Stimulated activated CD8-positive, alpha-beta memory T cell treated with anti-CD3 and anti-CD28 coated beads, Interleukin-15, amount 100 ng/mL, for 24 hours (primary cell): ENCODE measurements at places on chromosomes 2 and 18.

DNA sequence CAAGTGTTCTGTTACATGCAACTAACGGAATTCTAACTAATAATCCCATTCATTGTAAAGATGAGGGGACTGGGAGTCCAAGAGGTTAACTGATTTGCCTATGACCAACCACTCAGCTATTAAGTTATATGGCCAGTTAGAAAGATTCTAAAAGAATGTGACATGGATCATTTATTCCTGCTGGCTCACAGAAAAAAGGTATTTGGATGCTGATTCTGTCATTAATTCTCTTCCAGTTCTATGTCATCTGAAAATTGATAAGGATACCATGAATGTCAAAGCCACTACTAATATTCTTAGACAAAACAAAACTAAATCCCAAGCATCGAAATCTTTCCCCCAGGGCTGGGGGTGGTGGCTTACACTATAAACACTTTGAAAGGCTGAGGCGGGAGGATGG lies 41.2 kb upstream of the GORASP2 start:
- DNase-seq: no peak

- no peak for DNase-seq
Measured at GRCh38 chr2:26735883-26736588, 28.0 kb upstream of the SLC35F6 start.

GRCh38 chr18:41993151-41993550 lies 38.1 kb downstream of the PIK3C3 start:
- no peak for DNase-seq

DNA sequence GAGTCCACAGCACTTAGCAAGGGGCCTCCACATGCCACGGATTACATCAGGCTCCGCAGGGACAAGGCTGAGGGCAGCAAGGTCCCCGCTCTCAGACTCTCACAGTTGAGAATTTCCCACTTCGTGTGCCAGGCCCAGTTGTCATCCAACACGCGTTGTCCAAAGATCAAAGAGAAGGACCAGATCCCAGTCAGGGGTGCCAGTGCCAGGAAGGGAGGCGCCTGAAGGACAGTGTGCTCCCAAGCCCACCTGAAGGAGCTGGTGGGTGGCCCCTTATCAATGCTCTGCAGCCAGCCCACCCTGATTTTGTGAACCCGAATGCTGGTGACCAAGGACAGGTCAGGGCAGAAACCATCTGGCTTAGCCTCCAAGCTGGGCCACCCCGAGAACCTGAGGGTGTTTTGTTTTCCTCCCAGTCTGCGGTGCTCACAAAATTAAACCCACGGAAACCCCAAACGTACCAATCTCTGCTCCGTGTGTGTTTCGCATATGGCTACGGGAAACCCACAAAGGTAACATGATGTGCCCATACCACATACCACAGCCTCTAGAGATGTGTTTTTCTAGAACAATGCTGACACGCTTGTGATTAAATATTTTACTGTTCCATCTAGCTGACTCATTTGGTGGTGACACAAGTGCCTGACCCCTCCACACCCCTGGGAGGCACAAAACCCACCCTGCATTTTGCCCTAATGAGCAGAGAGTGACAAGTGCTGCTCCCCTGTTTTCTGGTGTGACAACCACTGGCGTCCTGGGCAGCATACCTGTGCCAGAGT lies 24.5 kb downstream of the CRACDL start:
- DNase-seq: no peak

GRCh38 chr2:96145036-96145847 lies at the start of gene DUSP2:
DUSP2 (minus strand) TSS chr2:96145440; CDS start chr2:96145354, 86 bp downstream.
- DNase-seq: peak; percentile 83

GRCh38 chr2:239555571-239555905 lies 154.7 kb upstream of the HDAC4 start:
- DNase-seq: no peak

DNA sequence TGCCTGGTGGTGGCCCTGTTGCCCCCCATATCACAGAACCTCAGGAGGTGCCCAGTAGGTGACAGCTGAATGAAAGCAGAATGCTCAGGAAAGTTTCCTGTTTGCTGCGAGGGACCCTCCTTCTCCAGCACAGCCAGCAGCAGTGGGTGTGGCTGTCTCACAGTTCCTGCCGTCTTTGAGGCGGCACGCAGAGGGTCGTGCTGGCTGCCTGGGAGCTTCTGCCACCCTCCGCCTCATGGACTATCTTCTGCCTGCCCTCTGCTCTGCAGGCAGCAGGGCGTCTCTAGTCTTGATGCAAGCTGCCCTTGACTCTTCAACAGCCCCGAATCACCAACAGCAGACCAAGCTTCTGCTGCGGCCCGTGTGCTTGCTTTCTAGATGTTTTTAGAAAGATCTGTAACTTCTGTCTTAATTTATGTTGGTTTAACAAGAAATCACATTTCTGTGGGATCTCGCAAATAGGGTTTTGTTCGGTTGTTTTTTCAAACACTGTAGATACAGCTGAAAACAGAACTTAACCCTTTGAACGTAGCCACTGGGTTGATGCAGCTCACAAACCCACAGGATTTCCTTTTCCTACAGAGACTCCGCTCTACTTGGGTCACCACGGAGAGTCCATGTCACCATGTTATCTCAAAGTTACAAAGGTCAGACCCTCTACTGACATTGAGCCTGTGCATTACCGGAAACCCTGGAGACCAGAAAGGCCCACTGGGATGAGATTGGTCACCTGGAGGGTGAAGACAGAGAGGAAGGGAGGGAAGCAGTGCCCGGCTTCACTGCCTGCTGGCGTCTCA lies 144.9 kb downstream of the ACOXL start:
- no peak for DNase-seq

- no peak for DNase-seq
Measured at GRCh38 chr2:148978026-148978685, 60.3 kb upstream of the LYPD6B start.

DNA sequence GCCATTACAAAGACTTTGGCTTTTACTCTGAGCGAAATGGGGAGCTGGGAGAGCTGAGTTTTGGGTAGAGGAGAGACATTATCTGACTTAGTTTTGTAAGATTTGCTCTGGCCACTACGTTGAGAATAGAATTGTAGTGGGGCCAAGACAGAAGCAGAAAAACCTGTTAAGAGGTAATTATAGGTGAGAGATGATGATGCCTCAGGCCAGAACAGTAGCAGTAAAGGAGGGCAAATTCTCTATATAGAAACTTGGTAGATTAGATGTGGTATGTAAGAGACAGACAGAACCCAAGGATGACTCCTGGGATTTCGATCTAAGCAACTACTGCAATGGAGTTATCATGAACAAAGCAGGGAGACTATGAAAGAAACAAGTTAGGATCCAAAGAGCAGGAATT lies 17.4 kb upstream of the CREB1 start:
- DNase-seq: no peak

- no peak for DNase-seq
Measured at GRCh38 chr2:166432331-166432730, 56.6 kb upstream of the SCN9A start.

GRCh38 chr2:15142069-15142689 lies 419.0 kb downstream of the NBAS start:
- peak; percentile 21 for DNase-seq

DNA sequence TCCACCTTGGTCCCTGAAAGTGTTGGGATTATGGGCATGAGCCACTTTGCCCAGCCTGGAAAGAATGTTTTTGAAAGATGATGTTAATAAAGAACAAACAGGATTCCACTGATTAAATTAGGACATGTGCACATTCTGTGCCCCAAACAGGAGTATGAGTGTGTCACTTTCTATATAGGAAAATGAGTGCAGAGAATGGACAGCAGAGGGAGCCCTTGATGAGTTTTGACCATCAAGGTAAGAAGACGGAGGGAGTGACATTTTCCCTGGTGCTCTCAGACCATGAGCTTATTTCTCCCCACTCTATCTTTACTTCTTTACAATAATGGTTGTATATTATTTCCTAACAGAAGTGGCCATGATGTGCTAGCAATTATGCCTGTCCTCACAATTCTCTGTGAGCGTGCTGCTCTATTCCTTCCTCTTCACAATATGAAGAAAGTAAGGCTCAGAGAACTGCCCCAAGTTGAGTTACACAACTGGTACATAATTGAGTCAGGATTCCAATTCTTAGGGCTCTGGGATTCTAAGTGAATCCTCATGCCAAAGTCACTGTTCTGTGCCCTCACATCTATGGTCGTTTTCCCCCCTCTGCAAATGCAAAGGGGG lies 20.6 kb downstream of the RPL37A start:
- no peak for DNase-seq

GRCh38 chr2:109134741-109135358 lies 5.8 kb downstream of the SH3RF3 start:
- no peak for DNase-seq

DNA sequence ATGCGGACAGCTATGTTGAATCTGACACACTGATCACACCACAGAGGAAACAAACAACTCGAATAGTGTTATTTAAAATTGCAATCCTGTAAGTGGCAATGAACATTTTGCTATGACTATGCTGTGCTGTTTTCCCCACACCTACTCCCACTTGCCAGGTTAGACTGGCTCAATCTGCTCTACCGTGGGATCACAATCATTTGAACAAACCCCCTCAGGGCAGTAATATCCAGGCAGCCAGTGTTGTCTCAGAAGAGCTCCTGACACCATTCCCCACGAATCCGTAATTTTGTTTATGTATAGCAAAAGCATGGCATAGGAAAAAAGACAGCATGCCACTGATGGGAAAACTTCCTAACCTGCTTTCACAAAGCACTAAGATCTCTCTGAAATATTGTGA lies 284.3 kb downstream of the ERBB4 start:
- no peak for DNase-seq

DNA sequence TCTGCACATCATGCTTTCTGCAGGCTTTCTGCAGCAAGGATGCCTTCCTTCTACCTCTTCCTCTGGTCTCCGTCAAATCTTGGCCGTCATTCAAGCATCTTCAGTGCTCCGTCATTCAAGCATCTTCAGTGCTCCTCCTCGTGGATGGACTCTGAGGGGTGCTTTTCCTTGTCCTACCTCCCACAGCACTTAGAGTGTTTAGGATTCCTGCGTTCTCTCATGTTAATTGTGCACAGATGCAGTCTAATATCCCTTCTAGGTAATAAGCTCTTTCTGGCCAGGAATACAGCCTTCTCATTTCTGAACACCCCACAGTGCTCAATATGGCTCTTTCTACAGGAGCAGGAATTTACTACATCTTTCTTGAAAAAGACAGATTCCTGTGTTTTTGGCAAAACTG lies 59.8 kb downstream of the ZNF236 start:
- DNase-seq: no peak
